SHP77 treated with DMSO at 0.1 percent for 48 hours (cell line): ENCODE measurements at places on chromosomes 1 and 21.

- DNase-seq = no peak
These were observed 41.7 kb downstream of the PKP1 start for GRCh38 chr1:201324821-201325677.

DNA sequence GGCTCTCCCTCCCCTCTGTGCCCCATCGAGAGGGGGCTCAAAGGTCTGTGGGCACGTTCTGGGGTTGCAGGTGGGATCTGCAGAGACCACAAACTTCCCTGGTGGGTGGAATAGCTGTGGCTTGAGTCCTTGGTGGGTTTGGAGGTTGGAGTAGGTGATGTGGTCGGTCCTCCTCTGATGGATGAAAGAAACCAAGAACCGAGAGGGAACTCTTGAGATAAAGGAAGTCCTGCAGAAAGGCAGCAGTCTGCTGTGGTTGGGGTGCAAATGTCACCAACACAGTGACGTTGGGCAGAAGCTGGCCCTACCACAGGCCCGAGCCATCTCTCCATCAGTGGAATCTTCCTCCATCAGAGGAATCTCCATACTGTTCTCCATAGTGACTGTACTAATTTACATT is 171.8 kb downstream of the FCRL5 start:
- no peak for DNase-seq

GRCh38 chr1:150793221-150793620 is 14.8 kb downstream of the CTSK start:
- no peak for DNase-seq

GRCh38 chr1:111142356-111142975 is 2.4 kb downstream of the CEPT1 start:
- DNase-seq = no peak

- no peak for DNase-seq
These were observed 6.9 kb upstream of the SLC35F3 start for GRCh38 chr1:233897325-233898162.

GRCh38 chr1:180192172-180192571 is 37.5 kb downstream of the QSOX1 start:
- DNase-seq = no peak

DNA sequence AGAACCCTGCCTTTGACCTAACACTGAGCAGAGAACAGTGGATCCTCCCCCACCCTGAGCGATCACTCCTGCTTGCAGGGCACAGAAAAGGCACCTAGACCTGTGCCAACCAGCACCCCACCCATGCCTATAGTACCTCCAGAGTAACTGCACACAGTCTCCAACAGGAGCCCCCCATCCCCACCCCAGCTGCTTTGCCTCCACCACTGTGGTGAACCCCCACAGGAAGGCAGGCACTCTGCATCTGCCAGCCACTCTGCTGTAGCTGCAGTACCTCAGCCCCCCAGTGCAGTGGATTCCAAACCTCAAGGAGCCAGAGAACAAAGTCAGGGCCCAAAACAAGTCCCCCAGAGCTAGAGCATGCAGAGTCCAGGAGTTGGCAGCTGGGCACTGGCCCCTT is 10.7 kb downstream of the SPATC1L start:
- DNase-seq = no peak

DNA sequence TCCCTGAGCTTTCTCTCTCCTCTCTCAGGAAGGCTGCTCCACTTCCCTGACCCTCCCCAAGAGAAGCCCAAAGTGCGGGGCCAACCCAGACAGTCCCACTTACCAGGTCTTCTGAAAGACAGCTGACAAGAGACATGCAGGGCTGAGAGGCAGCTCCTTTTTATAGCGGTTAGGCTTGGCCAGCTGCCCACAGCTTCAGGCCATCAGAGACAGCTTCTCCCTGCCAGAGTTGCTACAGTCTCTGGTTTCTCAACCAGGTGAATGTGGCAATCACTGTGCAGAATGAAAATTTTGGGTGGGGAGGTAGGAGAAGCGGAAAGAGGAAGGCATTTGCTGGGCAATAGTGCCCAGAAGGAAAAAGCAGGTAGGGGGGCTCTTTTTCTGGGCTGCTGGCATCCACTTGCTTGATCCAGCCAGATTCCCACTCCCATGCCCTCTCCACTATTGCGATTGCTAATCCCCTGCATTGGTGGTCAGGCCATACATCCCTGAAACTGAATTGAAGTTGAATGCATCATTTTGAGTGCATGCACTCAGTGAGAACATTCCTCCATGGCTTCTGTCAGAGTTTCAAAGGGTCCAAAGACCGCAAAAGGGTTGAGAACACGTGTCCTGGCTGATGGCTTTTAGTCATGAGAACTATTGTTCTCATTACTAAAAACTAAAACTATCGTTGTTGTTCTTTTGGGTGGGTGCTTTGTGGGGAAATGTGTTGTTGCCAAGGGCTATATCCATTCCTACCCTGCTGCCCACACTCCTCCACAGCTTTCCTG is at the start of gene S100A8:
Gene S100A8, minus strand, starts transcription at position 136 of the 773 bp plus-strand sequence. CDS start 538 bp downstream, outside the sequence.
- DNase-seq = no peak
